ENCODE measurements at places on chromosomes 12 and 14.

DNA sequence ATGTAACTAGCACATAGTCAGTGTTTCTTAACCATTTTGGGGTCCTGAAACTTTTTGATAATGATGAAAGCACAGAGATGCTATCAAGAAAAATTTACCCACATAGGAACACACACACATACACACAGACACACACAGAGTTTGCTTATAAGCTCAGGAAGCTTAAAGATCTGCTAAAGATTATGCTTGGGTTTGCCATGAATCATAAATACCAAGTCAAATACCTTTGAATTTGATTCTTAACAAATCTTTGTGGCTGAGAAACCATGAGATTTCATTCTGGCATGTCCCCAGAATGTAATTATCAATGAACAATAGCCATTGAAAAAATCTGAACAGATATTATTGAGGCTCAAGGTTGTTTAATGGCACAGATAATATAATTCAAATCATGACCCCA is 89.2 kb downstream of the NTS start:
- DNase-seq: no peak

DNA sequence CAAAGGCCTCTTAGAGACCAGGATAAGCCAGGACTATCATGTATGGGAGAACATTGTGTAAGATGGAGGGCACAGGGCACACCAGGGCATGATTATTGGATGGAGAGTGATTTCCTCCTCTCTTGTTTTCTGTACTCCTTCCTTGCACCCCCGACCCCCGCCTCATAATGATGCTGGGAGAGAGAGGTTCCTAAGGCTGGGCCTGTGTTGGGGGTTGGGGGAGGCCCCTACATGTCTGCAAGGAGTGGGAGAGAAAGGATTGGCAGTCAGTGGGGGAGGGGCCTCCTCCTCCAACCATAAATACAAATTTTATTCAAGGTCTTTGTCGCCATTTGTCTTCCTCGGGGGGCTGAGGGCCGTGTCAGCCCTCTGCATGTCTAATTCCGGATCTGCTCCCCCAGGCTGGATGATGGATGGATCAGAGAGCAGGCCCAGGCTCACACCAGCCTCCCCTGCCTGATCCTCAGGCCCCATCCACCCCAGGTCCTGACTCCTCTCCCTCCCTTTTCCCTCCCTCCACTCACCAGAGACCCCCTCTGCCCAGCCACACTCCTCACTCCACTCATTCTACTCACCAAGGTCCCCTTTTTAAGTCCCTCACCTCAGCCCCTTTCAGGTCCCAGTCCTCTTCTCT is 2.0 kb upstream of the C1QL4 start:
- DNase-seq: no peak

GRCh38 chr12:111937429-111937828 is 75.5 kb downstream of the TMEM116 start:
- DNase-seq: no peak

GRCh38 chr14:100778951-100779690 is 46.8 kb upstream of the MEG3 start:
- peak; percentile 9 for DNase-seq

- DNase-seq: no peak
These were observed 24.6 kb upstream of the ERGIC2 start for GRCh38 chr12:29405561-29405960.

DNA sequence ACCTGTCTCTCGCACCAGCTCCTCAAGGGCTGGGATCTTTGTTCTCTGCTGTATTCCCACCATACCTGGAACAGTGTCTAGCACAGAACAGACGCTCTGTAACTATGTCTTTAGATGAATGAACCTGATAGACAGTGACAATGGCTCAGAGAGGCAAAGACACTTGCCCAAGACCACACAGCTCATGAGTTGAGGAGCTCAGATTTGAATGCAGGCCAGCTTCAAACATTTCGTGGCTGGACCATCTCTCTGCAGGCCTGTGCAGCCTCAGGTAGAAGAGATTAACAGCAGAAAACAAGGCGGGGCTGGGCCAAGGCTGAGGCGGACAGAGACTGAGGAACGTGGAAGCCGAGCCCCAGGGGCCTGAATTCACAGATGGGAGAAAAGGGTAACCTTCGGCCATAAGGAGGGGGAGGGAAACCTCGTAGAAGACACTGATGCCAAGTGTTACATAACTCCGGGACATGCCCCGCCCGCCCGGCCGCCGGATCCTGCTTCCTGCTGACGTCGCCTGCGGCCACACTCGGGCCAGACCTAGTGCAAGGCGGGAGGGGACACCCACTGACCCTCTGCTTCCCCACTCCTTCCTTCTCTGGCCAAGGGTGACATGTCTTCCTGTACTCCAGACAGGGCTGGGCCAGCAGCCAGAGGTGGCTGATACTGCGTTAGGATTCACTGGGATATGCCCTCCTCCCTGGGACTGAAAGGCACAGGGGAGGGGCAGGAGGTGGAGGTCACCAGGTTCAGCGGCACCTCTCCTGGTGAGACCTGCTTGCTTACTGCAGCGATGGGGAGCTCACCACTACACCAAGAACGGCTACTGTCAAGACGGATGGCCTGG is 86.8 kb downstream of the RFLNA start:
- DNase-seq: no peak

GRCh38 chr14:66802962-66803361 is 295.0 kb downstream of the GPHN start:
- no peak for DNase-seq

GRCh38 chr12:98513379-98514322 is 1.7 kb upstream of the TMPO start:
- DNase-seq: no peak

DNA sequence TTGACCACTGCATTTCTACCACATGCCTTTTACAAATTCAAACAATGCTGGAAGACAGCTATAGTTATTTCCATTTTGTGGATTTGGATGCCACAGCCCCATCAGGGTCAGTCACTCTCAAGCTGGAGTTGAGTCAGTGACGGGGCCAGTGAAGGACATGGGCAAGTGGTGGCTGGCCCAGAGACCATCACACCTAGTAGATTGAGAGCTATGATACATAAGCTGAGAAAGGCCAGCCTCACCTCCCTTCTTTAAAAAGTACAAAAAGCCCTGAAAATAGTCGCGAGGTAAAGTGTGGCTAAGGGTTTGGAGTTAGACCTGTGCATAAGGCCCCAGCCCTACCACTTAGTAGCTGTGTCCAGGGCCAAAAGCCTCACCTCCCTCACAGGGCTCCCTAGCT is 4.1 kb downstream of the KCTD10 start:
- no peak for DNase-seq

DNA sequence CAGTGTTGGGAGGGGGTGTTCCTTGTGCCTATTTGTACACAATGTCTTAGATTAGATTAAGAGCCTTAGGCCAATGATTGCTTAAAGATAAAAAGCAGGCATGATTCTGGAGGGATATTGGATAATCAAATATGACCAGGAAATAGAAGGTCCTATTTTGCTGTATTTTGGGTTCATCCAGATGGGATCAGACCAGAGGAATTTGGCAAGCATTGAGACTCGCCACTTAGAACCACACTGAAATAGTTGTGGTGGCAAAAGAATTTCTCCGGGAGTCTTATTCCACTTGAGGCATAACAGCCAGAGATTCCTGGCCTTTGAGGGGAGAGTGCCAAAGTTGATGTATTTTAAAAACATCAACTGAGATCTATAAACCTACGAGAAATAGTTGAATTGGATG is 327.2 kb downstream of the RAD51B start:
- DNase-seq: no peak

- DNase-seq: no peak
These were observed at the start of gene HOXC9 for GRCh38 chr12:54000116-54001114. HOXC9 (plus strand) TSS chr12:54000161; CDS start chr12:54000189, 28 bp downstream.

- no peak for DNase-seq
These were observed 100.3 kb downstream of the SLC25A47 start for GRCh38 chr14:100423317-100424010.

GRCh38 chr12:39426636-39427240 is 16.2 kb downstream of the KIF21A start:
- DNase-seq: no peak

GRCh38 chr12:29739279-29739991 is 44.3 kb downstream of the TMTC1 start:
- DNase-seq: no peak

GRCh38 chr12:68281322-68282077 is 28.1 kb upstream of the IL22 start:
- no peak for DNase-seq

GRCh38 chr12:89392391-89392790 is 40.1 kb upstream of the DUSP6 start:
- no peak for DNase-seq

GRCh38 chr12:108390495-108391203 is 51.5 kb upstream of the CMKLR1 start:
- no peak for DNase-seq

- DNase-seq: no peak
These were observed 413 bp upstream of the TUBA1C start for GRCh38 chr12:49264466-49264872.

GRCh38 chr14:28975084-28975483 is 208.5 kb downstream of the FOXG1 start:
- DNase-seq: no peak

DNA sequence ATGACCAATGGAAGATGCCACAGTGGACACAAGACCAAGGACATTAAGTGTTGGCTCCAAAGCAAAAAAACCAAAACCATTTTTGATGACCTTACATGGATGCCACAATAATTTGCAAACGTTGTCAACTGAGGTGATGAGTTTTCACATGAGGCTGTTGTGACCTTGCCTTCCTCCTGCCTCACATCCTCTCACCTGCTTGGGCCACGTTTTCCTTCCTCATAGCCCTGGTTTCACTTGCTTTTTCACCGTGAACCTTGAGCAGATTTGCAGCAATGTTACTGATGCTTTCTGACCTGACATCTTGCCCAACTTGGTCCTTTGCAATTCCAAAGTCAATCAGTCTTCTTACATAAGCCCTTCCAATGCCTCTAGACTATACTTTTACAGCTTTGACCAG is 3.7 kb downstream of the KRT6B start:
- no peak for DNase-seq

- DNase-seq: no peak
These were observed 14.9 kb downstream of the LEMD3 start for GRCh38 chr12:65184176-65184857.

DNA sequence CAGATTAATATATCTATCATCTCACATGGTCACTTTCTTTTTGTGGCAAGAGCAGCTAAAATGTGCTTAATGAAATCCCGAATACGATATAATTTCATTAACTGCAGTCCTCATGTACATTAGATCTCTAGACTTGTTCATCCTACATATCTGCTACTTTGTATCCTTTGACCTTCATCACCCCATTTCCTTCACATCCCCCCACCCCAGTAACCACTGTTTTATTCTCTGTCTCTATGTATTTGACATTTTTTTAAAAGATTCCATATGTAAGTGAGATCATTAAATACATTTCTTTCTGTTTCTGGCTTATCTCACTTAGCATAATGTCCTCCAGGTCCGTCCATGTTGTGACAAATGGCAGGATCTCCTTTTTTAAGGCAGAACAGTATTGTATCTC is 23.0 kb upstream of the ST8SIA1 start:
- DNase-seq: no peak

- DNase-seq: no peak
These were observed 253.7 kb downstream of the MSRB3 start for GRCh38 chr12:65532162-65532561.

GRCh38 chr14:58238252-58239243 is 6.1 kb upstream of the PSMA3 start:
- DNase-seq: no peak

GRCh38 chr14:50531595-50532501 is 521 bp downstream of the MAP4K5 start:
- DNase-seq: peak; percentile 66

DNA sequence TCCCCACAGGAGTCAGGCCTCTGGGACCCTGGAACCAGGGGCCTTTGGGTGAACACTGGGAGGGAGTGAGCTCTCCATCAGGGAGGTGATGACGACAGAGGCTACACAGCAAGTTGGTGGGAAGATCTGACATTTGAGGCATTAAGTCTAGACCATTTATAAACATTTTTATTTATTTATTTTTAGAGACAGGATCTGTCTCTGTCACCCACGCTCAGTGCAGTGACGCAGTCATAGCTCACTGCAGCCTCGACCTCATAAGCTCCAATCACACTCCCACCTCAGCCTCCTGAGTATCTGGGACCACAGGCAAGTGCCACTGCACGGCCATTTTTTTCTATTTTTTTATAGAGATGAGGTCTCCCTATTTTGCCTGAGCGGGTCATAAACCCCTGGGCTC is 53.6 kb downstream of the TEAD4 start:
- DNase-seq: no peak
